ENCODE measurements at places on chromosomes 1 and 21.

GRCh38 chr1:40507973-40508372, 594 bp upstream of the EXO5 start:
- DNase-seq: no peak

DNA sequence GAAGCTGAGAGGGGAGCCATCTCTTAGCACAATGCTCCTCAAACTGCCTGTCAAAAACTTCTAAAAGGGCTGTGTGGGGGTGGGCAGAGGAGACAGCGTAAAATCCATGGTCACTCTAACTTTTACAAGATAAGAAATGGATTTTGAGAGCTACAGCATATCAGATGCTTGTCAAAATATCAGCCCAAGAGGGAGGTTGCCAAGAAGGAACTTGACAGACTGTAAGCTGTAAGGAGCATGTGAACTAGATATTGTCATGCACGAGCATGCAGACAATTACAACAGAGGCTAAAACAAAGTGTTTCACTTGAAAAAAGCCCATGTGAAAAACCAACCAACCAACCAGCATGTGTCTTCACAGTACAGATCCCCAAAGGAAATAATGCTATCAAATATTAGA, 107.3 kb upstream of the B3GALT2 start:
- DNase-seq: no peak

DNA sequence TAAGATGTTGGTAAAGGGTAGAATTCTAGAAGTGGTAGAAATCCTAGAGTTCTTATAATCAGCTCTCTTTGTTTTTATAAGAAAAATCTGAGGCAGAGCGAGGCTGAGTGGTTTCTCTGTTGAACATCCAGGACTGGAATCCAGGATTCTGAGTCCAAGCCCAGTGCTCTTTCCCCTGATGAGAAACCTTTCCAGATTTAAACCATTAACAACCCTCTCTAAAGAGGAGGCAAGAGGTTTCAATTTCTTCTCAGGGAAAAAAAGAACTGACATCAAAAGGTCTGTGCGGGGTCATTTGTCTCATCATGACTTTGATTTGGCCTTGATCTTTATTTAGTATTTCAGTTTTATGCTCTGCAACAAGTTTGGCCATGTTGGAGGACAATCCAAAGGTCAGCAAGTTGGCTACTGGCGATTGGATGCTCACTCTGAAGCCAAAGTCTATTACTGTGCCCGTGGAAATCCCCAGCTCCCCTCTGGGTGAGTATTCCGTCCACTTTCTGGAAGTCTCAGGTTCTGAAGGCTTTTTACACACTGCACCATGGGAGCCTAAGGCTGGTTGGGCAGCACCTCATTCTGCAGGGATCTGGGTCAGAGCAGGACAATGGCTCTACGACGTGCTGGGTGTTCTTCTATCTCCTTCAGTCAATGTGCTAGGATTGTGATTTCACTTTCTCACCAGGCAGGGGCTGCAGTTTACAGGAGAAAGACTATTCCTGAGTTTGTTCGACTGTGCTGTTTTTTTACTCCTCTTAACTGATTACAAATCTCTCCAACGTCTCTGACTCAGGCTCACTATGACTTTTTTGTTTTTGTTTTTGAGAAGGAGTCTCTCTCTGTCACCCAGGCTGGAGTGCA, 18.9 kb upstream of the CCT8 start:
- DNase-seq: no peak

- DNase-seq: no peak
Observed at GRCh38 chr21:44344541-44345183, 5.5 kb upstream of the CFAP410 start.

DNA sequence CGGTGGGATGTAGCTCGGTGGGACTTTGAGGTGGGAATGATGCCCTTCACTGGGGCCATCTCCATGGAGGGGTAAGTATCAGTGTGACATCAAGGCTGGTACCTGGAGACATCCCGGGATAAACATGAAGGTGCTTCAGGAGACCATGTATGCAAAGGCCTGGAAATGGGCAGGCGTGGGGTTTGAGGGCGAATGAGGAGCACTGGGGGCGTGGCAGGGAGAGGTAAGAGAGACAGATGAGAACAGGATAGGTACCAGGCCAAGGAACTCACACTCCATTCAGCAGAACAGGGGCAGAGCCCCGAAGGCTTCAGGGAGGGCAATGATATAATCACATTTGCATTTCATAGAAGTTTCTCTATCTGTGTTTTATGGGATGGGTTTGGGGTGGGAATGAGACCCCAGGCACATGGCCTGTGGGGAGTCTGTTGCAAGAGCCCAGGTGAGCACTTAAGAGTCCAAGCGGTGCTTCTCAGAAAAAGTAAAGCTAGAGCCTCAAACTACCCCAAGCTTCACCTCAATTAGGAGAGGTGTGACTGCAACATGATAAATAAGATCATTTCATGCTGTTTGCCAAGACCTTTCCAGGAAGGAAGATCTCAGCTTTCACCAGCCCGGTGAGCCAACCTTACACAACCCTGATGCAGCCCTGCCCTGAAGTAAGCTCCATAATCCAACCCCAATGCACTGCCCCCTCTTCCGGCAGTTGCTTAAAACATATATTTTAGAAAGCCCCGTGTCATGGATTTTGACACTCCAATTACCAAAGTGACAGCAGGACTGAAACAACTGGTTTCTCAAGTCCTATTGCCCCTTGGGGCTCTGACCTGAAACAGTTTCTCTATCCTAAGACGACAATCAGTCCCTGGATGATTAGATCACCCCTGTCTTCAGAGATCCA, 7.4 kb downstream of the S100A9 start:
- DNase-seq: no peak

DNA sequence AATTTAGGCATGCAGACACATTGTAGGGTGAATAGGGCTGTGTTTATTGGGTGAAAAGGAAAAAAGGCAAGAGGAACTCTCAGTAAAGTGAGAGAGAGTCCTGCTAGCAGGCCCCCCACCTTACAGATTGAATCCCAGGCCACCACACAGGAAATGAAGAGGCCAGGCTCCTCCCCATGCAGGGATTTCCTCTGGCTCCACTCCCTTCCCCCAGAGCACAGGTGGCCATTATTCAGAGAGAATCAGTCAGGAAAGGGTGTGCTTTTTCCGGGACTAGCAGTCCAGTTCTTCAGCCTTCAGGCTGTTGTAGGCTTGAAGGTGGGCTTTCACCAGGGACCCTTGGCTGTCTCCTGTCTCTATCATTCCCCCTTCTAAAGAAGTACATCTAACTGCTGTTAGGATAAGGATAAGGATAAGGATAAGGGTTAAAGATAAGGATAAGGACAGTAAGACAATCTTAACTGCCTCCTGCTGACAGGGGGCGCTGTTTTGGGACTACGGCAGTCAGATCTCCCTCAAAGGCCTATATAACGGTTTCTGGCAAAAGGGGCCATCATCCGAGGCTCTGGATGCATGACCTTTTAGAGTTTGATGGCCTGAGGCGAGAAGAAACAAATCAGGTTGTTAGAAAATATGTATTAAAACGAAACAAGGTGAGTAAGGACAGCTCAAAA, 26.3 kb downstream of the ZNF648 start:
- DNase-seq: no peak

DNA sequence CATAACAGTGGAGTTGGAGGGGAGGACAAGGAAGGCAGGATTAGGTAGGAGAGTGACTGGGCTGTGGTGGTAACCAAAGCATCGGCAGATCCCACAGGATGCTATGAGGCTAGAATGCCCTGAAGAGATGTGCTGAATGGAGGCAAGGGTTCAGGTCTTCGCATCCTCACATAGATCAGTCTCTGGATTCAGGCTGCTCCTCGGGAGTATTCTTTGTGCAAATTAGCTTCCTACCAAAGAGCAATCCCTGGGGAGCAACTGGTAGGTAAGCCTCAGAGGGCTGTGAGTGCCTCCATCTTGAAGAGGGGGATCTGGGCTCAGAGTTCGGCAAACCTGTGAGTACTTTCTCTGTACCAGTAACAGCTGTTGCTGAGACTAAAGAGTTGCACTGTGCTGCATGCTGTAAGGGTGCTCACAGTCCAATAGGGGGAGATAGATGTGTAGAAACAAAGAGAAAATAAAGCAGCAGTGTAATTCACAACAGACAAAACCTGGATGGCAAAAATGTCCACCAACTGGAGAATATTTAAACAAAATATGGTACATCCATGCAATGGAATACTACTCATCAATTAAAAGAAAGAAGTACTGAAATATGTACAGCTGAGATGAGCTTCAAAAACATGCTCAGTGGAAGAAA, 322.4 kb upstream of the DEPDC1 start:
- no peak for DNase-seq

Measured in NCI-H1048 (cell line).